ENCODE measurements at places on chromosomes 1 and 21.

GRCh38 chr1:15020943-15021745 is 132.4 kb upstream of the TMEM51 start:
- DNase-seq = no peak

GRCh38 chr1:201327687-201328240 is 44.5 kb downstream of the PKP1 start:
- DNase-seq = no peak

DNA sequence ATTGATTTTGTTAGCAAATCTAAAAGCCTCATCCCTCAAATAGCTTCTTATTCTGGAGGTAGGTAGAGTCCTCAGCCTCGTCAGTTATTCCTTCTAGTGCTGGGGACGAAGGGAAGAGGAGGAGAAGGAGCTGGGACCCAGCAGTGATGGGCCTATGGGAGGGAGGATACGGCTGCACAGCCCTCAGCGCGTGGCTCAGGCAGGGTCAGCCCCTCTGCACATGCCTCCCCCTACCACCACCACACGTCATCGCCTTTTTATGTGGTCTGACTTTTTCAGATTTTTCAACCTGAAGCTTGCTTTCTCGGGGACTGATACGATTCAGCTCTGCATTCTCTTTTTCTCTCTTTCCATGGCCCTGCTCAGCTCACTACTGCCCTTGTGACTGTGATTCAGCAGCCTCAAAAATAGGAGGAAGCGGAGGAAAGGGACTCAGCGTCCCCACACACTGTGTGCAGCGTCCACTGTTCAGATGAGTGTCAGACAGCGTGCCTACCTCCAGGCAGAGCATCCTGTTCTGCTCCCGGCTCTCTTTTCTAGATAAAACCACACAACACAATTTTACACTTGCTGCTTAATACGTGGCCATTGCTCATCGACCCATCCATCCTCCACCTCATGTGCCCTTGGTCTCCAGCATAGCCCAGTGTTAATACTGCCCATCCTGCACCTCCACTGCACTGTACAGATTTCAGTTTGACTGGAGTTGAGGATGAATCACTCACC is 827 bp downstream of the OR2B11 start:
- no peak for DNase-seq

DNA sequence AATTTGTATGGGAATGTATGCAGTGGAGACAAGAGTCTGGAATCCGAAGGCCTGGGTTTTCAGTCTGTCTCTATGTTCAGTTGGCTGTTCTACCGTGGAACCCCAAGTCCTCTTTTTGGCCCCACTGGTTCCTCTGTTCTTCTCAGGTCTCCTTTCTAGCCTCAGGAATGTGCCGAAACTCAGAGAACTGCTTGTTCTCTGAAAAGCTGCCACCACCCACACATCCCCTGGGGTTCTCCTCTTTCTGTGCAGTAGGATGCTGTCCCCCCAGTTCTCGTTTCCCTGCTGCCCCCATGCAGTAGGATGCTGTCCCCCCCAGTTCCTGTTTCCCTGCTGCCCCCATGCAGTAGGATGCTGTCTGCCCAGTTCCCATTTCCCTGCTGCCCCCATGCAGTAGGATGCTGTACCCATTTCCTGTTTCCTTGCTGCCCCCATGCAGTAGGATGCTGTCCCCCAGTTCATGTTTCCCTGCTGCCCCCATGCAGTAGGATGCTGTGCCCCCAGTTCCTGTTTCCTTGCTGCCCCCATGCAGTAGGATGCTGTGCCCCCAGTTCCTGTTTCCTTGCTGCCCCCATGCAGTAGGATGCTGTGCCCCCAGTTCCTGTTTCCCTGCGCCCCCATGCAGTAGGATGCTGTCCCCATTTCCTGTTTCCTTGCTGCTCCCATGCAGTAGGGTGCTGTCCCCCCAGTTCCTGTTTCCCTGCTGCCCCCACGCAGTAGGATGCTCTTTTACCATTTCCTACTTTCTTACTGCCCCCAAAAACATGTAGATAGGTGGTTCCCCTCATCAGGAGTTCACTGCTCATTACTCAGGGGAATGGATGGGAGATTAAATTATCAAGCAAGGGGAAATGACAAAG is 35.3 kb downstream of the OPTC start:
- no peak for DNase-seq

DNA sequence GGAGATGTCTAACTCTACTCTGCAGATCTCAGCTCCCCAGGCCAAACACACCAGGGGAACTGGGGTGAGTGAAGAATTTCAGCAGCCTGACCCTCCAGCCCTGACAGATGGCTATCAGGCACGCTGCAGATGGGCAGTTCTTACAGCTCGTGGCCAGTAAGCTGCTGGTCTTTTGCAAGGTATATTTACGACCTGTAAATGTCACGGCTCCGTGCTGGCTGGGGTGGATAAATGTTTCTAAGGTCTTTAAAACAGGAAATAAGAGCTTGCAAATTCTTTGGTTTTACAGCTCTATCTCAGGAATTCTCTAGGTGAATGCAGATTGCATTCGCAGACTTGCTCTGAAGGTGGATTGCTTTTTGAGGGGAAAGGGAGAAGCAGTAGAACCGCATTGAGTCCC is 10.1 kb downstream of the DOP1B start:
- no peak for DNase-seq

All from non-pigmented ciliary epithelial cell (primary cell).